ENCODE measurements at places on chromosomes 5 and 9. TPM values are rescaled to one million over a fixed set of nuclear protein-coding genes. Genes with fewer than 3 reads are reported as not detected.

Gene IGIP
- 4.8 TPM for total RNA-seq

DNA sequence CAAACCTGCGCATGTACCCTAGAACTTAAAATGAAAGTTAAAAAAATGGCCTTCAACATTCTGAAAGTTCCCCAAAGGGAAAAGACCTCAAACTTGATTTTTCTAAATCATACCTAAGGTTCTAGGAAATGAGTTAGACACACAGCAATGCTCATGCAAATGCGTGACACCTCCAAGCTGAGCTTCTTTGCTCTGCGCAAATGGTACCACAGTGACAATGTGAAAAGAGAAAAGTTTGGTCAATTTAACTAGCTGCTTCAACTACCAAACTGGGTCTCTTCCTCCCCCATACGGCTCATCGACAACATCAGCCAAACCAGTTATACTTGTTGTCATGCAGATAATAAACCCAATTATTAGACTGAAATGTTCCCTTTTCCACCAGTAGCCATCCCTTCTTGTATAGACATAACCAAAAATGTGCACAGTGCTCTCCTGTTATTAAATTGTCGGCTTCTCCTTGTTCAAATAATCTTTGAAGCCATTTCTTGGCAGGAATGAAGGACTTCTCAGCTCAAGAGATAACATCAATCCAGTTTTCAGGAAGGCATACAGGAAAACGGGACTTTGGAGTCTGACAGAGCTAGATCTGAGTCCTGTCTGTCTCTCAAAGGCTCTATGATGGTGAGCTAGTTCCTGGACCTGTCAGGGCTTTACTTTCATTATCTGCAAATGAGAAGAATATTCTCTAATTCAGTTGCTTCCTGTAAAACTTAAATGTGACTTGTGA lies 185.6 kb upstream of the NR3C1 start:
- no peaks in the 10 kb centered on the region for H3K27me3 ChIP-seq
- H3K4me3 ChIP-seq: no peak overlapping the region
- H3K36me3 ChIP-seq: no peaks in the 10 kb centered on the region
- no peak for DNase-seq
- H3K27ac ChIP-seq: no peak overlapping the region

- DNase-seq: no peak
- H3K27me3 ChIP-seq: no peaks in the 10 kb centered on the region
- no peaks in the 10 kb centered on the region for H3K36me3 ChIP-seq
- no peak overlapping the region for H3K27ac ChIP-seq
- H3K4me1 ChIP-seq: no peaks in the 10 kb centered on the region
These were observed 1209.3 kb upstream of the C9orf72 start for GRCh38 chr9:28782630-28783029.

- DNase-seq: no peak
- H3K27me3 ChIP-seq: no peaks in the 10 kb centered on the region
- H3K4me3 ChIP-seq: no peak overlapping the region
These were observed 467.3 kb upstream of the CLINT1 start for GRCh38 chr5:158326256-158326655.

DNA sequence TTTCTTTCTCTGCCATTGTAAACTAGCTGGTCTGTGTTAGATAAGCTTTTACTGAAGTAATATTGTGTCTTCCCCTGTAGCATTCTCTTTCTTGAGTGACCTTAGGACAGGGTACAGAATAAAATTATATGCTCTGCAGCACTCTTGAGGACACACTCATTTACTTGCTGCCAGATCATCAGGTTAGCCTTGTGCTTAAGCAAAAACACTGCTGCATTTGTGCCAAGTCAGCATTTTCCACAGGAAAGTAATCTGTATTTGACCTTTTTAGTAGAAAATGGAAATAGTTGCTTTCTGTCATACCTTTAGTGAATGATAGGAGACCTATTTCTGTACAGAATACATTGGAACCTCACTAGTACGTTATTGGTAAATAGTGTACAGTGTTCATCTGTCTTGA lies 54.2 kb downstream of the LMNB1 start:
- no peaks in the 10 kb centered on the region for H3K27me3 ChIP-seq
- H3K4me1 ChIP-seq: no peaks in the 10 kb centered on the region
- no peak for DNase-seq
- H3K36me3 ChIP-seq: peaks cover 69% of the 10 kb centered on the region
- no peak overlapping the region for H3K27ac ChIP-seq

DNA sequence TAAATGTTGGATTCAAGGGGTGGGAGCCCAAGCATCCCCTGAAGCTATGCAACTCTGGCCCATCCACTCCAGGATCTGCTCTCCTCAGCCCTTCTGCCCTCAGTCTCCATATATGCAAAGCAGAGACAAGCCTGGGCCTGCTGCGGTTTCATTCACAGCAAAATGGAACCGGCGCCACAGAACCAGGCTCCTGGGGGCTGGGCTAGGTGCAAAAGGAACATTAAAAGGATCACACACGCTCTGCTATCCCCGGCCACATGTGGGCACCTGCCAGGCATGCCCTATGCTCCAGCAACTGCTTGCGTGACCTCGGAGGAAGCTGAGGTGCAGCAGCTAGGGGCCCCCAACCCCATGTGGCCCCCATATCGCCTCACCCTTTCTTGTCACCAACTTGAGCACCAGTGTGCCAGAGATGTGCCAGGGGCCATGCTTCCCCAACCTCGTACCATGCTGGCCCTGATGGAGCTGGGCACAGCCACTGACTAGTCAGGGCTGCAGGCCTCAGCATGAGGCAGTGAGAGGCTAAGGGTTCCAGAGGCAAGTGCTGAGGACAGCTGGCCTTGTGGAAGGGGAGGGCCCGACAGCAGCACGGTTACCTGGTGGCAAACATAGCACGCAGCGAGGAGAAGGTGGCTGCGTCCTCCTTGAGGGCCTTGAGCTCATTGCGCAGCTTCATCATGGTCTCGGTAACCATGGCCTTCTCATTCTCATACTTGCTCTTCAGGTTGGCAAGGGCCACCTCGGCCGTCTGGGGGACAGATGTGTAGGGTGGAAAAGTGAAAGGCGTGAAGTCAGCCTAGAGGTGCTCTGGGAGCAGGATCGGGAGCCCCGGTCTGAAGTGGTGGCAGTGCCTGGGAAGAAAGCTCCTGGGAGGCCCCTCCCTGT lies 47.2 kb downstream of the BICD2 start:
- H3K27me3 ChIP-seq: no peaks in the 10 kb centered on the region
- H3K36me3 ChIP-seq: peaks cover 90% of the 10 kb centered on the region
- peaks cover 52% of the 10 kb centered on the region for H3K4me1 ChIP-seq
- no peak overlapping the region for H3K4me3 ChIP-seq
- no peak for DNase-seq
- no peak overlapping the region for H3K27ac ChIP-seq

Measured in activated B cell treated with CpG ODN at 0.5 μM for 24 hours (primary cell).